Aorta (tissue), 5 donors: ENCODE measurements at places on chromosomes 5 and 9. TPM values are rescaled to one million over a fixed set of nuclear protein-coding genes. Genes with fewer than 3 reads are reported as not detected.

Gene MYOT
- total RNA-seq: 7.1 TPM

GRCh38 chr5:10441083-10441991 lies at the start of gene ROPN1L:
Gene ROPN1L, plus strand, starts transcription at chr5:10441879. Its CDS starts 289 bp downstream, at chr5:10442168.
- DNase-seq: peak; percentile 92

Gene ZFP62
- 24.7 TPM for total RNA-seq

Gene RLN2
- not detected for total RNA-seq

Gene PCDHA7
- 0.57 TPM for total RNA-seq

GRCh38 chr9:37820142-37820541 lies 19.5 kb downstream of the DCAF10 start:
- DNase-seq: no peak

GRCh38 chr5:157658893-157659292 lies 6.7 kb upstream of the SOX30 start:
- DNase-seq: no peak

Gene DIRAS2
- not detected for total RNA-seq

DNA sequence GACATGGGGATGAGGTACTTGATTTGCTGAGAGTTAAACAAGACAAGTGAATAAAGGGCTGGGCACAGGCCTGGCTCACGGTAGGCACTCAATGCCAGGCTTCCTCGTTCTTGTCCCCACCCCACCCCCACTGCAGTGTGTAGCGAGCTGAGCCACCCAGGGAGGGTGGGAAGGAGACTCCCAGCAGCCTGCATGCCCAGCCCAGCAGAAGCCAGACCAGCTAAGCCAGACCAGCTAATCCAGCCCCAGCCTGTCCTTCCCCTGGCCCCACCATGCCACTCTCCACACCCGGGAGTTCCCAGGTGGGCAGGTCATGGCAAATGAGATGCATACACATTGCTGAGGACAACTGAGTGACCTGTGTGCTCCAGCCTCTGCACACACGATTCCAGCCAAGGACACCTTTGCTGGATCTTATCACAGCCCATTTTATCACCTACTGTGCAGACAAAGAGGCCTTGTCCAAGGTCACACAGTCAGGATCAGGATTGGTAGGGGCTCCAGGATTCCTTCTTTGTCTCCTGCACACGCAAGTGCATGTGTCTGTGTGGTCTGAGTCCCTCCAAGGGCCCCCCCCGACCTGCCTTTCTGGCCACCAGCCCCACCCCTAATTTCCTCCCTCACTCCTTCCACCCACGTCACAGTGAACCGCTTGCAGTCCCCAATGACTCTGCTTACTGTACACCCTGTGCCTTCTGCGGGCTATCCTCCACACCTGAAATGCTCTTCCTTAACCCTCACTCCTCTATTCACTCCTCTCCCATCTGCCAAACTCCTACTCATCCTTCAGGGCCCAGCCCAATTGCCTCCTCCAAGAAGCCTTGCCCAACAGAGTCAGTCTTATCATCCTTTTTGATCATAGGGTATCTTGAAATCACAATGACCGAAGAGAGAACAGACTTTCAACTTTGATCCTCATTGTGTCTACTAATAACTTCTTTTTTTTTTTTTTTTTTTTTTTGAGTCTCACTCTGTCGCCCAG lies 26.6 kb downstream of the DUSP1 start:
- DNase-seq: no peak

DNA sequence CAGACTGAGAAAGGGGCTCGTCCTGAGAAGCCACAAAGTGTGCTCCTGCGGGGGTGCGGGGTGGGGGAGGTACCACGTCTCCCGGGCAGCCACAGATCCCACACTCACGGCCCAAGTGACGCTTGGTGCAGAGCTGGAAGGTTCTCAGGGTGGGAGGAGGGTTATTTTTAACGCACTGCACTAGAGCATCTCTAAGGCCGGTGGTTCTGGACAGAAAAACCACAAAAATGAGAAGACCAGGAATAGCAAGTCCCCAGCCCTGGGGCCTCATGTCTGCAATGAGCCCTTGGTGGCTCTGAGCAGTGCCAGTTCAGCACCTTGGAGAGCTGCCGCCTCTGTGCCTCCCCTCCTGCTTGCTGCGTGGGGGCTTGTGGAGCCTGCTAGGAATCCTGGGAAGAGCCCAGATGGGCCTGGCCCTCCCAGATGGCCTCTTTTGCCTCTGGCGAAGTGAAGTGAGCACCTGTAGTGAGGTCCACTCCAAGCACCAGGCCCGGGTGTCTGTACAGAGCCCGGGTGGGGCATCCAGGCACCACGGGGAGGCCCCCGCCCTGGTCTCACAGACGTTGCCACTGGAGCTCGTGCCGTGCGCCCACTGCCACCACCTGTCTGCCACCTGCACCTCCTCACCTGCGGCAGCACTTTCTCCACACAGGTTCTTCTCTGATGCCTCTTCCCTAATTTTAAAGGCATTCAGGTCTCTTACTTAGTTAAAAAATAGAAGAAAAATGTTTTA lies 48.9 kb upstream of the CACNA1B start:
- no peak for DNase-seq

- DNase-seq: no peak
Observed at GRCh38 chr5:125142458-125142857, 396.0 kb upstream of the ZNF608 start.

DNA sequence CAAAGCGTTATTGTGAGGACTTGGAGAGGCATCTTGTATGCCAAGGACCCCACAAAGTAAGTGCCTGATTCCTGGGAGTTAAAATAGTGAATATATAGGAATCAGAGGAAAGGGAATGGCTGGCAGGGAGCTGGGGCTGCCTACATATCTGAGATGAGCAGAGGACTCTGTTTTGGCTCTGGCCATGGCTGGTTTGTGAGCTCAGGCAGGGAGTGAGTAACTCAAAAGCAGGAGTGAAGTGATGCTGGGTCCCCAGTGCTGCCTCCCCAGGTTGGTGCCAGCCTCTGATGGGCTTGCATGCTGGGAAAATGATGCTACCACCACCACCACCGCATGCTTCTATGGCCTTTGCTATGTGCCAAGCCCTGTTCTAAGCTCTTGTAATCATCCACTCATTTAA lies 246.0 kb upstream of the MVB12B start:
- DNase-seq: no peak

Gene GPR150
- total RNA-seq: 0.23 TPM

DNA sequence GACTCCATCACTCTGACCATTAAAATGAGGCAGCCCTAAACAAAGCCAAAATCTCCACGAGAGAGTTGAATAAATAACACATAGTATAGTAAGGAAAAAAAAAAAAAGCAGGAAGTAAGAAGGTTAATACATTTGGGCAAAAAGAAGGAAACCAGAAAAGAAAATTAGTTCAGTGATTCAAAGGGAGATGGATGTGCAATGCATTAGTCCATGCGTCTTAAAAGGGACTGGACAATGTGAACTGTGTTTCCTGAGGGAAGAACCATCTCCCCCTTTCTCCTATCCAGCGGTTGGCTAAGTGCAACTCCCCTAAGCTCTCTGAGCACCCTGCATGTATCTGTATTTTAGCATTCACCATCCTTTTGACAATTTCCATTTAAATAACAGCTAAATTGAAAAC lies 1.4 kb downstream of the ANKRA2 start:
- DNase-seq: no peak

DNA sequence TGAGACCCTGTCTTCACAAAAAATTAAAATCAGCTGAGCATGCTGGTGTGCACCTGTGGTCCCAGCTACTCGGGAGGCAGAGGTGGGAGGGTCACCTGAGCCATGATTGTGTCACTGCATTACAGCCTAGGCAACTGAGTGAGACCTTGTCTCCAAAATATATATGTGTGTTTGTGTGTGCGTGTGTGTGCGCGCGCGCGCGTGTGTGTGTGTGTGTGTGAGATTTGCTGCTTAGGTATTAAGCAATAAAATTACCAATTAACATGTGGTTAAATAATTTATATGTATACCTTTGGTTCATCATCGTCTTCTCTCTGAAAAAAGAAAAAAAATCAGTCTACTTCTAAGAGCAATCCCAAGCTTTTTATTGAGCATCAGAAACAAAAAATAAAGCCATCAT lies 86.0 kb upstream of the FSD1L start:
- no peak for DNase-seq

Gene IFNA2
- not detected for total RNA-seq

GRCh38 chr5:127599320-127599719 lies 49.6 kb upstream of the CTXN3 start:
- DNase-seq: no peak

GRCh38 chr5:97501965-97502305 lies 318.9 kb upstream of the RIOK2 start:
- no peak for DNase-seq

GRCh38 chr9:14317667-14318320 lies 3.9 kb upstream of the NFIB start:
- DNase-seq: no peak

GRCh38 chr5:157247267-157247666 lies 18.7 kb upstream of the CYFIP2 start:
- no peak for DNase-seq

GRCh38 chr5:88230546-88231066 lies 38.0 kb downstream of the TMEM161B start:
- no peak for DNase-seq

DNA sequence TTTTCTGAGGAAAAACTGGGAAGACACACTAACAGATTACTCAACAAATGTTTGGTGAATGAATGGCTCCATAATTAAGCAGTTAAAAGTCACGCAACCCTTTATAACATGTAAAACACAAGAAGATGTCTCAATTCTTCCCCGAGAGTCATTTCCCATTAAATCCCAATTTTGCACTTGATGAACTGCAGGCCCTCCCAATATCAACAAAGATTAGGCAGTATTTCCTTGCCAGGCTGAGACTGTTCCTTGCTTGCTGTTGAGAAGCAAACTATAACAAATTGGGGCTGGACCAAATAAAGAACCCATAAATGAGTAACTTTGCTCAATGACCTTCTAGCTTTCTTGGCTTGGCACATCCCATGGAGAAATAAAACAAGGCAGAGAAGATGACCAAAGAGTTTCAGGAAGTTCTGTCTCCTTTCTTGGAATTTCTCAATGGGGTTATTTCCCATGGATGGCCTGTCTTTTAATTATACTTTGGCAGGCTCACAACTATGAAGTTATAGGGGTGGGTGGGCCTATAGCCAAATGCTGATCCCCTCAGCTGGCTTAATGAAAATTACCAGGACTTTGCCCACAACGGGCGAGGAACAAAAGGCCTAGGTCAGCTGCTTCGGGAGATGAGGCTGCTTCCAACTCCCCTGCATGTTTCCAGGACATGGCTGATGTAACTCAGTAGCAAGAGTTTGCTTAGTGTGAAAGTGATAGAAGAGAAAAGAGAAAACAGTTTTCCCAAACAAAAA lies 243.1 kb upstream of the RFX3 start:
- DNase-seq: no peak

GRCh38 chr5:86684222-86684621 lies 66.5 kb downstream of the COX7C start:
- no peak for DNase-seq

- no peak for DNase-seq
Observed at GRCh38 chr9:115922444-115922843, 231.1 kb upstream of the PAPPA start.

- no peak for DNase-seq
Observed at GRCh38 chr9:120846251-120846889, 3.6 kb upstream of the PSMD5 start.

DNA sequence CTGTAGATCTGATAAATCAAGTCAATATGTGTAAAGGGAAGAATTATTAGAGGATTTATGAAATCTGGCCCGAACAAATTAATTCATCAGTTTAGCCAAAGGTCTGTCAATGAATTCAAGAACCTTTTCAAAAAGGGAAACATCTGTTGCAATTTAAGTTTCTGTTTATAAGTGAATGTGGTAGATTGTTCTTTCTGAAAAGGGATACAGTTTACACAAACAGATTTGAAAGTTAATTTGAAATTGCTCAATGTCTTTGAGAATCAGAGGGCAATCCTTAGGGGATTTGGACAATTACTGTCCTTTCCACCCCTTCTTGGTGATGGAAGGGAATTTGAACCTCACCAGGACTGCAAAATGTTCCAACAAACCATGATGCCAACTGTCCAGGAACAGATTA lies 29.7 kb upstream of the ERCC6L2 start:
- no peak for DNase-seq

Gene ARHGEF37
- 18.0 TPM for total RNA-seq

- DNase-seq: no peak
Observed at GRCh38 chr9:13587571-13587970, 308.1 kb upstream of the MPDZ start.

- DNase-seq: peak; percentile 17
Observed at GRCh38 chr9:134617246-134617645, 24.4 kb upstream of the COL5A1 start.

DNA sequence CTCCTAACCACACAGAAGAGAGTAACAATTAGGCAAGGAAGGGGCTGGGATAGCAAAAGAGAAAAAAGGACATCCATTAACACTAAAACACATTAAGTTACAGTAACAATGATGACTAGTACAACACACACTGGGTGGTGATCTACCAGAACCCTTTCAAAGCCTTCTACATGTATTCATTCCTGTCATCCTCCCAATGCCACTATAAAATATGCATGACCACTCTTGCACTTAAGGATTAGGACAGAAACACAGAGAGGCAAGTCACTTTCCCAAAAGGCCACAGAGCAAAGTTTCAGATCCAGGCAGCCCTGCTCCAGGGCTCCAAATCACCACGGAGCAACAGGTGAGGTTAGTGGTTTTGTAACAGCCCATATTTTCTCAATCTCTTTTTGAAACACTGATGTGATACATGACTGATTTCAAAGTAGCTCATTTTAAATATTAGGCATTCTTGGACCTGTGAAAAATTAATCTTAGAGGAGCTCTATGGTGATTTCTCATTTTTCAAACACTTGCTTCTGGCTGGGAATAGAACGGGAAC lies 86.7 kb downstream of the AUH start:
- no peak for DNase-seq

GRCh38 chr5:96856371-96856770 lies 19.9 kb upstream of the ERAP2 start:
- no peak for DNase-seq

DNA sequence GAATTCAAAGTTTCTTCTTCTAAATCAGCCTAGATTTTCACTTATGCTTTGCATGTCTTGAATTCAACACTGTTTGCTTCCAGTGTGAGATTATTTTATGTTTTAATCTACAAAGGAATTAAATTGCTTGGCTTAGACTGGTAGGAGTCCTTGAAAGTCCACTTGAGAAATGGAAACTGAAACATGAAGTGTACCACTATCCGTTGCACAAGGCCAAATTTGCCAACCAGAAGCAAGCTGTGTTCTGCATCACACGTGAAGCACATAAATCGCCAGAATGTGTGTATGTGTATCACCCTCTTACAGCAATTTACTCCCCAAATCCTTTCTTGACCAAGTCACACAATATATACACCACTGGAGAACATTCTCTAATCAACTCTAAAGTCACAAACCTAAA lies 10.3 kb downstream of the SEMA6A start:
- DNase-seq: no peak

Gene EPB41L4A
- 39.3 TPM for total RNA-seq

Gene CCDC171
- 5.4 TPM for total RNA-seq

- DNase-seq: no peak
Observed at GRCh38 chr5:133368916-133369783, 243.2 kb downstream of the FSTL4 start.

Gene SV2C
- 0.33 TPM for total RNA-seq

Gene C9orf57
- total RNA-seq: not detected

Gene PCSK1
- 7.7 TPM for total RNA-seq
